Smooth muscle cell of the coronary artery (primary cell): ENCODE measurements at places on chromosomes 11 and 22. TPM values are rescaled to one million over a fixed set of nuclear protein-coding genes. Genes with fewer than 3 reads are reported as not detected.

The C11orf52 gene
- total RNA-seq, result 0.23 and 0.38 TPM in 2 replicates

The INS gene
- not detected in 2 replicates for total RNA-seq

The CCDC89 gene
- total RNA-seq, result 2.6 and 5.6 TPM in 2 replicates

The TTC36 gene
- 0.83 TPM in 1 of 2 replicates, not detected in the other for total RNA-seq

The OR52N4 gene
- not detected in 2 replicates for total RNA-seq

The MAPK8IP2 gene
- total RNA-seq, result 0.08 and 0.12 TPM in 2 replicates

The SPI1 gene
- total RNA-seq, result not detected in 2 replicates

The SLC22A9 gene
- not detected in 2 replicates for total RNA-seq

The UBQLN3 gene
- 0.08 TPM in 1 of 2 replicates, not detected in the other for total RNA-seq

The OR8K1 gene
- not detected in 2 replicates for total RNA-seq

The CALCA gene
- total RNA-seq, result not detected in 2 replicates

The TH gene
- total RNA-seq, result not detected in 2 replicates

The MTMR2 gene
- 11.2 and 28.7 TPM in 2 replicates for total RNA-seq

The OR51E2 gene
- total RNA-seq, result under 0.01 TPM in 1 of 2 replicates, not detected in the other

The SFI1 gene
- total RNA-seq, result 8.9 and 13.3 TPM in 2 replicates

The SORL1 gene
- total RNA-seq, result 0.38 and 0.59 TPM in 2 replicates

The LARGE2 gene
- total RNA-seq, result 0.08 TPM in 1 of 2 replicates, not detected in the other

The MMP12 gene
- under 0.01 and 9.1 TPM in 2 replicates for total RNA-seq

The DEPDC7 gene
- 3.5 and 3.8 TPM in 2 replicates for total RNA-seq

The OR10G8 gene
- total RNA-seq, result not detected in 2 replicates

The OR9Q2 gene
- not detected in 2 replicates for total RNA-seq

The NECTIN1 gene
- 2.5 and 2.6 TPM in 2 replicates for total RNA-seq

The TRIM49B gene
- not detected in 2 replicates for total RNA-seq

The CTSW gene
- total RNA-seq, result not detected in 2 replicates

The DDX25 gene
- total RNA-seq, result 0.12 TPM in 1 of 2 replicates, not detected in the other

The SYNGR1 gene
- total RNA-seq, result 17.3 and 23.6 TPM in 2 replicates

The HMOX1 gene
- total RNA-seq, result 24.1 and 94.4 TPM in 2 replicates

The MED19 gene
- 7.1 and 13.8 TPM in 2 replicates for total RNA-seq

The H19 gene
- total RNA-seq, result 2.3 and 523 TPM in 2 replicates

The TBX1 gene
- not detected in 2 replicates for total RNA-seq

The CST6 gene
- total RNA-seq, result 2.3 and 2.8 TPM in 2 replicates

The CENATAC gene
- total RNA-seq, result 7.3 and 13.5 TPM in 2 replicates

The NXF1 gene
- total RNA-seq, result 12.1 and 24.9 TPM in 2 replicates

The MS4A4A gene
- not detected in 2 replicates for total RNA-seq

The C11orf91 gene
- not detected in 2 replicates for total RNA-seq

The COMT gene
- 288 and 572 TPM in 2 replicates for total RNA-seq

The RASGRP2 gene
- total RNA-seq, result 0.23 and 0.59 TPM in 2 replicates
